ENCODE measurements at places on chromosomes 16 and 17.

- no peak for DNase-seq
These were observed 436.0 kb downstream of the MAF start for GRCh38 chr16:79164388-79164995.

DNA sequence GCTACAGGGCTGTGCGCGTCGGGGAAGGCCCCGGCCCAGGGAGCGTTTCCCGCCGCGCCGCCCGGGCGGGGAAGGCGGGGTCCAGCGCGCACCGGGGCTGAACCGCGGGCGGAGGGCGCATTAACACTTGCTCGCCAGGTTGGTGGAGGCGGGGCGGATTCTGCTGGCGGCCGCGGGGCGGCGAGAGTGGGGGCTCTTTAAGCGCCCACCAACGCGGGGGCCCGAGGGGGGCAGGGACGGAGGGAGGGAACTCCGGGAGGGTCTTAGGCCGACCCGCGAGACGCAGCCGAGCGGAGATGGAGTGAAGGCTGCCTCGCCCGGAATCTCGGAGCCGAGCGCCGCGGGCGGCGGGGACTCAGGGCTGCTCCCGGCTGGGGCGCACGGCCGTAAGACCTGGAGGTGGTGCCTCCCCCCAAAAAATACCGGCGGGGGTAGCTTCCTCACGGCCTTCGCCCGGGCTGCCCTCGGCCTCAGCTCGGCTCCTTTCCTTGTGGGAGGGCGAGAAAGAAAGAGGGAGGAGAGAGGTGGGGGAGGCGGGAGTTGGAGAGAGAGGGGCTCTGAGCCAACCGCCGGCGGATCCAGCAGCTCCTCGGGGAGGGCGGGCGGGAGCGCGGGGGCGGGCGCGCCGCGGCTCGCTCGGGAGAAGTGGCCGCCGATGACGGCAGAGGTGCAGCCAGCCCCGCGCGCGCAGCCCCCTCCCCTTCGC is 415 bp upstream of the FOXF1 start:
- DNase-seq = no peak

DNA sequence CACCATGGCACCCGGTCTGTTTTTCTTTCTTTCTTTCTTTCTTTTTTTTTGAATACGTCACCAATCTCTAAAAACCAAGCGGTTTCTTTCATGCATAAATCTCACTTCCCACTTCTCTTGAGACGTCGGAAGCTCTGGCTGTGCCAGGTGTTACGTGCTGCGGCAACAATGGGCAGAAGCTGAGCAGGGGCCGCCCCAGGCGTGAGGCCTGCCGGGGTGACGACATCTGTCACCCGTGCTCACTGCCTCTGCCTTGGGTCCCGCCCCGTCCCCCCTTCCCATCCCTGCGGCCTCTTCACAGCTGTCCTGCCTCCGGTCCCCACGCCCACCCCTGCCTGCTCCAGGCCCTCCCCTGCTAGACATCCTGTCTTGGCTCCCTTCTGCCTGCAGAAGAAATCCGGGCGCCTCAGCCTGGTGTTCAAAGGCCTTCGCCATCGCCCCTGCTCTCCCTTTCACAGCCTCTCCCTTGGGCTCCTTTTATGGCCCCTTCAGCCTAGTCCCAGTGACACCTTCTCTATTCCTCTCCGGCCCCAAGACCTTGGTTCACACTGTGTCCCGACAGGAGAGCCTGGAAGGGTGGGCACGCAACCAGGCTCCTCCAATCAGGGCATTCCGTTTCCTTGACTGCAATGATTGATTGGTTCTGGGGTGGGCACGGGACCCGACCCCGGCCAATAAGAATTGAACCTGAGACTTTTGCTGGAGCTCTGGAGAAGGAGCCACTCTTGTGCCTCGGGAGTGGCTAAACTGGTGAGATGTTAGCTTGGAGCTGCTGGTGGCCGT is 4.8 kb downstream of the P2RX1 start:
- no peak for DNase-seq

DNA sequence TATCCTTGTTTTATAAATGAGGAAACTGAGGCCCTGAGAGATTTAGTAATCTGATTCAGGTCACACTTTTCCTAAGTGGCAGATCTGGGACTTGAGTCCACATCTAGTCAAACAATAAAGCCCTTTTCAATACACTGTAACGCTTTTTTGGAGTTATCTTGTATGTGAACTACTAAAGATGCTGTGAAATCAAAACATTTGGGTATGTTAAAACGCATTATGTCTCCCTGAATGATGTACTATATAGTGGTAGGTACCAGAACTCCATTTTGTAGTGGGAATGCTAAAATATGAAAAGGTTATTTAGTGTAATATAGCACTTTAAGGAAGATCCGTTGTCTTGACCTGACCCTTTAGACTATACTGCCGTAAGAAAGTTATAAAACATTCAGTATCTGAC is 57.2 kb downstream of the NACA2 start:
- no peak for DNase-seq

- no peak for DNase-seq
These were observed 42.7 kb downstream of the XPO6 start for GRCh38 chr16:28168991-28169554.

All from renal cortical epithelial cell (primary cell).